ENCODE measurements at places on chromosomes 12 and 14.

DNA sequence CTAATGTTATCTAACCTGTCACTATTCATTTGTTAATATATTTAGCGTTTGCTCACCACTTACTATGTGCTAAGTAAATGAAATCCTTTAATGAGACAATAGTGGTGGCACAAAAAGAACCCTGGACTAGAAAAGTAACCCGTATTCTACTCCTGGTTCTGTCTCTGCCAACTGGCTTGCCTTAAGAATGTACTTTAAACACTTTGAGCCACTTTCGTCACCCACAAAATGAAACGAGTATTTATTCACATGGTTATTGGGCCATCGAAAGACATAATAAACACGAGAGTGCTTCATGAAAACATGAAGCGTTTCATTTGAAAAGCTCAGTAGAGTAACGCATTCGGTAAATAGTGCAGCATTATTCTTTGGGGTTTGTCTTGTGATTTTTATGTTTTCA, 254.7 kb downstream of the EGLN3 start:
- no peak for DNase-seq

DNA sequence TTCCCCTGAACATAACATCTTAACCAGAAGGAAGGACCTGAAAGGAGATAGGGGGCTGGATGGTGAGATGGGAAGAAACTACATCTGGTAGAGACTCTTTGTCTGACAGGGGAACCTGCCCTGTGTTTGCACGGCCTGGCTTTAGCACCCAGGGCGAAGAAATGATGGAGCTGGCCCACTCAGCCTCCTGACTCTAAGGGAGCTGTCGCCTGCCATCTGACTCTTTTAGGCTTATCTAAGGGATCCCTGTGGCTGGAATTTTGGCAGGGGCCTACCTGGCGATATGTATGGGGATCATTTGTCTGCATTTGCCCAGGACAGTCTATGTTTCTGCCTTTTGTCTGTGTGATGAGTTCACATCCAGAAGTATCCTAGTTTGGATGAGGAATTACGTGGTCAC, 15.6 kb upstream of the CACNA2D4 start:
- DNase-seq, result no peak

DNA sequence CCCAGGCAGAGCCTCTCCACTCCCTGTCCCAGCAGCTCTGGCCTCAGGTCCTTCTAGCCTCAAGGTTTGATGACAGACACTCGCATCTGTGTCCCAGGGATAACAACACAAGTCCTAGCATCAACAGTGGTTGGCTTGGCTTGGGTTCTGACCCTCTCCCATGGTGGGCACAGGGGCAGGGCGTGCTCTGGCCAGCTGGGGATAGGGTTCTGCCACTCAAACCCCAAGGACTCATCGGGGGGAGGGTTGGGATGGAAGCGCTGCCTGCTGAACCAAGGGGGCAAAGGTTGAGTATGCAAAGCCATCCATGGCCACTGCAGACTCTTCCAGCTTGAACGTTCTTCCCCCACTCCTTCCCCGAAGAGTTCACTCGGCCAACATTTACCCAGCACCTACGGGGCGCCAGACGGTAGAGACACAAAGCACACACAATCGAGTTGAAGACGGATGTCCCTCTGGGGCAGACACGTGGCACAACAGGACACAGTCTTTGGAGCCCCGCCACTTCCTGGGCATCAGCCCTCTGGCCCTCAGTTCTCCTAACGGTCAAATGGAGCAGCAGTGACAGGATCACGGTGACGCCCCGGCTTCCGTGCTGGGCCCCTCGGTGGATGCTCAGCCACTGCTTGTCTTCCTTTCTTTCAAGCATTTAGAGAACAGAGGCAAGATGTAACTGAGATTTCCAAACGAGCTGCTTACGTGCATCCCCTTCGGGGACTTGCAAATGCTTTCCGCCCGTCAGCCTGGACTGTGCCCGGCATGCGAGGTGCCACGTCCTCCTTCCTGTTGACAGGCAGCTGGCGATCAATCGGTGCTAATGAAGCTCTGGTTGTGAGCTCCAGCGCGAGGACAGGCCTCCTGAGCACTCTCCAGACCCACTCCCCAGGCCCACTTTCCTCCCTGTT, 42.6 kb downstream of the DLK1 start:
- DNase-seq, result no peak

DNA sequence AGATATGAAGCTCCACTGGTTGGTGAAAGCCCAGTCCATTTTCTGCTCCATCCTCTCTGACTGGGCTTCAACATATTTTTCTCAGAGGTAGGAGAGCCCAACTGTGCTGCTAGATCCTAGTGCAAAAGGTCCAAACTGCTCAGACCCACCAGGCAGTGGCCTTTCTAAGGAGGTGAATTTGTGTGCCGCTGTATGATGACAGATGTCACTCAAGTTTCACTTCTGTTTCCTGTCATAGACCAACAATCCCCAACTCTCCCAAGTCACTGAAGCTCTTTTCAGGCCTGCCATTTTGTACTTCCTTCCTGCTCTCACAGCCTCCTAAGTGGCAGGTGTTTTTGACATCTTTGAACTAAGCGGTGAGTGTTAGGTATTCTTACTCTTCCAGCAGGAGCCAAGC, 16.4 kb upstream of the RNASE4 start:
- DNase-seq, result no peak

DNA sequence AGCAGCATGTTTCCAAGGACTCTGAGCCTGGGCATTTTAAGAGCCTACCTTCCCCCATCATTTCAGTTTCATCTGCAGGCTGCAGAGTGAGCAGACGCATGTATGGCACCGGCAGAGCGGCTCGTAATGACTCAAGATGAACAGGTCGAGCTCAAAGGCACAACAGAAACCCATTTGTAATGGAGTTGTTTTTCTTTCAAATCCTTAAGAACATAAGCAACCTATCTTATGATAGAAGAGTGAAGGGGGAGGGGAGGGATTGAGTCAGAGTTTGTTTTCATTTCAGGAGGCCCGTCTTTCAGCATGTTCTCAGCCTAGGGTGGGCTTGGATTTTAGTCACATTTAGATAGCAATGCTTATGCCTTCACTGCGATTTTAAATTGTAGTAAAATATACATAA, 54.9 kb upstream of the CISTR start:
- no peak for DNase-seq

GRCh38 chr12:66304296-66304900, 2.1 kb downstream of the HELB start:
- DNase-seq, result no peak

- DNase-seq, result no peak
Measured at GRCh38 chr12:106527356-106527755, 55.4 kb upstream of the RFX4 start.

GRCh38 chr12:54052438-54053002, 1.1 kb upstream of the HOXC4 start:
- no peak for DNase-seq

DNA sequence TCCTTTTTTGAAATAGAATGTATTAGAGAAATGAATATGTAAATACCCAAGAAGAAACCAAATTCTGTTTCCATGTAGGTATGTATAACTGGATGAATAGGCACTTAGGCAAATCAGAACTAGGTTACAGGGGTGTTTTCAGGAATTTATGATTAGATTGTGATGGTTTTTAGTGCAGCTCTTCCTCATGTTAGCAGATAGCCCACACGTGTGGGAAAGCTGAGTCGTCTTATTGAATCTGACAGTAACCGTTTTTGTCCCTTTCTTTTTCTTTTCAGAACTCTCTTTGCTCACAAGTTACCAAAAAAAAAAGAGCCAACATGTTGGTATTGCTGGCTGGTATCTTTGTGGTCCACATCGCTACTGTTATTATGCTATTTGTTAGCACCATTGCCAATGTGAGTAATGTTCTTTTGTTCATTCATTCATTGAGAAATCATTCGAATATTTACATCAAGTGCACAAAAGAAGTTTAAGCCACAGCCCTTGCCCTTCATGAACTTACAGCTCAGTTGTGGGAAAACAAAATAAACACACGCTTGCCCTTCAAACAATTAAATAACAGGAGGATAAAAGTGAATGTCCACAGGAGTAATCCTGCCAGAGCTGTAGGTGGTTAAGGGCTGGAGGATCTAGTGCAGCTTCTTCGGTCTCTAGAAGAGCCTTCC, 14.8 kb downstream of the EMP1 start:
- DNase-seq, result no peak

- DNase-seq, result no peak
Measured at GRCh38 chr12:105724641-105725040, 394.1 kb downstream of the C12orf75 start.

GRCh38 chr12:108679106-108679681, 45.5 kb upstream of the SELPLG start:
- DNase-seq, result no peak

- no peak for DNase-seq
Measured at GRCh38 chr14:76828339-76829012, 2.3 kb downstream of the LRRC74A start.

DNA sequence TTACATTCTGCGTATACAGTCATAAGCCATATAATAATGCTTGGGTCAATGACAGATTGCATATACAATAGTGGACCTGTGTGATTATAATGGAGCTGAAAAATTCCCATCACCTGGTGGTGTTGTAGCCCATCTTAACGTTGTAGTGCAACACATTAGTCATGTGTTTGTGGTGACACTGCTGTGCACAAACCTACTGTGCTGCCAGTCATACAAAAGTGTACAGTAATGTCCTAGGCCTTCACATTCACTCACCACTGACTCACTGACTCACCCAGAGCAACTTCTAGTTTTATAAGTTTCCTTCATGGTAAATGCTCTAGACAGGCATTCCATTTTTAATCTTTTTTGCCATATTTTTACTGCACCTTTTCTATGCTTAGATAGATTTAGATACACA, 194.8 kb upstream of the SEL1L start:
- DNase-seq, result no peak

DNA sequence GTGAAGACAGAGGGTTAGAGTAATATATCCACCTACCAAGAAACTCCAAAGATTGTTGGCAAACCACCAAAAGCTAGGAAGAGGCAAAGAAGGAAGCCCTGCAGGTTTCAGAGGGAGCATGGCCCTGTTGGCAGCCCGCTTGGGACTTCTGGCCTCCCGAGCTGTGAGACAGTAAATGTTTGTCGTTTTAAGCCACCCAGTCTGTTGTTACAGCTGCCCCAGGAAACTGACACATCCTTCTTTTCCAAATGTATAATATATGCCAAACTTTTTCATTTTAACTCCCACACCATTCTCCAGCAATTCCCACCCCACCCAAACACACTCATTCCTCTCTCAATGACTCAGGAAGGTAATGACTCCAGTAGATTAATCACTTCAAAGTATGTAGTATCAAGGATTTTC, 74.0 kb downstream of the RPS29 start:
- no peak for DNase-seq

- DNase-seq, result no peak
Measured at GRCh38 chr12:111826316-111826715, 15.7 kb upstream of the MAPKAPK5 start.
